CD4-positive, alpha-beta T cell treated with Interleukin-21 for 1 hour (primary cell): ENCODE measurements at places on chromosomes 11 and 22.

DNA sequence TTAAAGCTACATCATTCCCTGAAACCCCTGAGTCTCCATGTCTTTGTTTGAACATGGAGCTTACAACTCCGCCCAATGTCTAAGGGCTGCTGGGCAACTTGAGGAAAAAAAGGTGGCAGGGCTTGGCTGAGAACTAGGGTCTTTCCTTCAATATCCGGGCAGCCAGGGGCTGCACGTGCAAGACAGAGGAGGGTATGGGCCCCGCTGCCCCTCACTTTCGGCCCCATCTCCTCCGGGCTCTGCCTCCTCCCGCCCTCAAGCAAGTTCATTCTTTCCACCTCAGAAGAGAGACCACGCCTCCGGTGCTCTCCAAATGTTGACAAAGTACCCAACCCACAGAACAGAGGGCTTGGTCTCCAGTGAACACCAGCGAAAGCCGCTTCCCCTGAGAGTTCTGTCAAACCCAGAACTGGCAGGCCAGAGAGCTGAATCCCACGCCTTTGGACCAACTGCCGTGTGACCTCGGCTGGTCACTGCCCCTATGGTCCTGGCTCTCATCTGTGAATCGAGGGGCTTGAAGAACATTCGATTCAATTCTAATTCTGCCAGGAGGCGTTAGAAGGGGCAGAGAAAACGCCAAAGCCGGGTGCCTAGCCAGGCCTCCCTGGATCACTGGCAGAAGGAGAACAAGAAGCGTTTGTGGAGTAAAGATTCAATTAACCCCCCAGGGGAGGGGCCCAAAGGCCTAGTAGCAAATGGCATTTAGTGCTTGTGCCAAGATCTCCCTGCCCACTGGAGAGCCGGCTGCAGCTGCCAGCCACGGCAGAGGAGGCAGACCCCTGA lies 7.3 kb downstream of the PDGFB start:
- no peak for DNase-seq

- no peak for DNase-seq
These were observed 22.0 kb downstream of the ST14 start for GRCh38 chr11:130181295-130182272.

GRCh38 chr11:61960532-61960931 lies 6.9 kb downstream of the FTH1 start:
- DNase-seq = no peak

DNA sequence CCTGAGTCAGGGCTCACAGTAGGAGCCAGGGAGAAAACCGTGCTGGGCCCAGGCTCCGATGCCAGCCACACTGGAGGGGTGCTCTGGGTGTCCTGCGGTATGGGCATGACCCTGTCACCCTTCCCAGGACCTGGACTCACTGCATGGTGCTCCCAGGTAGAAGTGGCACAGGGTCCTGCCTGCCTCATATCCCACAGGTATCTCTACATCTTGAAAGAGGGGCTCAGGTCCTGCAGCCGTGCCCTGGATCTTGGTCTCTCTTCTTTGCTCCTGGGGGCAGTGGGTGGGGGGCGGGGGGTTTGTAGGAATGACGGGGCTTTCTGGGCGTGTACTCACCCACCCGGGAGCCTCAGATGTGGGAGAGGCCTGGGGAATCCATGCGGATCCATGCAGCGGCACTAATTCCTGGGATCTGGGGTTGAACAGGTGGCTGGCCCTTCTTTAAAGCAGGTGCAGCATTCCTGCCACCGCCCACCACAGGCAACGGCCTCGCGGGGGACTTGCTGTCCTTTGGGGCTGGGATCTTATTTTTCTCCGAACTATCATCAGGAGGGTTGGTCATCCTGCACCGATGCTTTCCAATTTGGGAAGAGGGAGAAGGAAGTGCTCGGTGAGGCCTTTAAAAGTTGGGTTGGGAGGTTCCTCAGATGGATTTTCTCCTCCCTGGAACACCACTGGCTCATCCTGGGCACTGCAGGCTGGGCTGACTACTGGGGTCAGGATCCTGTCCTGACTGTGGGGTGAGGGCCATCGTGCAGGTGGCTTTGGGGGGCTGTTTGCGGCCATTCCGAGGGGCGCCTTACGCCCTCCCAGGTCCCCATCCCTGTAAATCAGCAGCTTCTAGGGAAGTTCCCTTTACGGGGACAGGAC lies 886.4 kb downstream of the BRD1 start:
- DNase-seq = no peak

GRCh38 chr11:68312780-68313573 lies 586 bp downstream of the LRP5 start:
- peak; percentile 5 for DNase-seq

DNA sequence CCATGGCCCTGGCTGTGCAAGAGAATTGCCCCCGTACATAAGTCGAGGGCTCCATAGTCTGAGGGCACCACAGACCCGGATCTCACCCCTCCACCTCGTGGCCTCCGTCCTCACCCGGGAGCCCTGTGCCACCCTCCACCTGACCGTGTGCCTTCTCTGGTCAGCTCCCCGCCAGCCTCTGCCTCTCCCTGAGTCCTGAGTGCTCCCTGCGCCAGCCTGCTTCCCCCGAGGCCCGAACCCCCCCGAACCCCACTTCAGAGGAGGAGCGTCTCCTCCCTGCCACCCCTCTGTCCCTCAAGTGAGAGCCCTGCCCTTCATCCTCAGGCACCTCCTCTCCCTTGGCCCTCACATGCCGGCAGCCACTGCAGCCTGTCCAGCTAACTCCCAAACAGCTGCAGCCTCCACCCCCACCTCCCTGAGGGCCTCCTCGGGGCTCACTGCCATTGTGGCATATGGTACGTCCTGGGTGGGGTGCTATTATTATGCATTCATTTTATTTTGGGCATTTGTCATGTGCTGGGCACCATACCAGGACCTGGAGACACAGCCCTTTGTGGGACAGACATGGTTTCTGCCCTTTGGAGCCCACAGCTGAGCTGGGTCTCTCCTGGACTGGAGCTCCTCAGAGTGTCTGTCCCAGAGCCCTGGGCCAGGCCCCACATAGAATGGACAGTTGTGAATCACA lies 67.2 kb downstream of the MYO7A start:
- DNase-seq = no peak

DNA sequence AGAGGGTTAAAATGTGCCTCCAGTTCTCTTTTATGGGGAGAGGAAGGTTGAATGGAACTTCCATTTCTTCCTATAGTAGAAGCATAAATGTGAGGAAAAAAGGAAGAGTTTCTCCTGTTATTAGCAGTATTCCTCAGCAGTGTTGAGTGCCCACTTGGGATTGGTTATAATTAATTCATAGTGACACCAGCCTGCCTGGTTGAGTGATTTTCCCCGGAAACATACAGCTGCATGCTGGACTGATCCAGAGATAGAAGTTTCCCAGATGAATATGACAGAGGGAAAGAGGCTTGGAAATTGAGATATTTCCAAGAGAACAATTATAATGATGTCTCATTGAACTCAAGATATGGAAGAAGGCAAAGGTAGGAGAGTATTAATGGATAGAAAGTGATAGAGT lies 28.3 kb downstream of the RAB39A start:
- no peak for DNase-seq

GRCh38 chr11:78139422-78140391 lies at the start of gene ALG8:
TSS of gene ALG8 (minus strand) at chr11:78139626. CDS start at chr11:78139588, 38 bp downstream.
- peak; percentile 97 for DNase-seq

DNA sequence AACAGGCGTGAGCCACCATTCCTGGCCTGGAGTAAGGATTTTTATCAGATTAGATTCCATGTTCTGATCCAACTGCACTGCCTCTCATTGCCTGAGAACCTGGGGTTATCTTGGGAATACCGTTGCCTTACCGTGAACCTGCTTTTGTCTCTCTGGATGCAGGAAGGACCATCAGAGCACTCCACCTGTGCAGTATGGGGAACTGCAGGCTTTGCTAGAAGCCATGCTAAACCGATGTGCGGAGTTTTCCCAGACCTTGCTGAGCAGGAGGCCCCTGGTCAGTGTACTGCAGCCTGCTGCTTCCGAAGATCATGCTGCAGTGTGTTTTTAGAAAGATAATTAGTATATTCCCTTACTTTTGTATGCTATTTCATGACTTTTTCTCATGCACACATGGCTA lies 43.6 kb downstream of the MEI1 start:
- no peak for DNase-seq

DNA sequence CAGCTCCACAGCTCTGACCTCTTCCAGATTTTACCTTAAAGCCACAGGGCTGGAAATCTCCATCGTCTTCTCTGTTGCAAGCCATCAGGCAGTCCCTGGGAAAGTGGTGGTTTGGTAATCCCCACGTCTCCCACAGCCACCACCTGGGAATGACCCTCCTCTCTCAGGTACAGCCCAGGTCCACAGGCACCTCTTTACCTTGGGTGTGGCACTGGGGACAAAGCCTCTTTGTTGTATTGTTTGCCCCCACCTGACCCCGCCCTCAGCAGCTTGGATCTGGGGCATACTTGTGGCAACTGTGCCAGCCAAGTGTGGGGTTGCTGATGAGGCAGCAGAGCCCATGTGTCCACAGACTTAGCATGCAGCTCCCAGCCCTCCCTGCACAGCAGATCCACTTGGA lies 77.6 kb downstream of the LRRC32 start:
- no peak for DNase-seq

GRCh38 chr11:84289381-84289906 lies 1003.3 kb upstream of the CCDC90B start:
- DNase-seq = no peak

GRCh38 chr11:124896071-124896750 lies 1.5 kb downstream of the ROBO4 start:
- DNase-seq = no peak

DNA sequence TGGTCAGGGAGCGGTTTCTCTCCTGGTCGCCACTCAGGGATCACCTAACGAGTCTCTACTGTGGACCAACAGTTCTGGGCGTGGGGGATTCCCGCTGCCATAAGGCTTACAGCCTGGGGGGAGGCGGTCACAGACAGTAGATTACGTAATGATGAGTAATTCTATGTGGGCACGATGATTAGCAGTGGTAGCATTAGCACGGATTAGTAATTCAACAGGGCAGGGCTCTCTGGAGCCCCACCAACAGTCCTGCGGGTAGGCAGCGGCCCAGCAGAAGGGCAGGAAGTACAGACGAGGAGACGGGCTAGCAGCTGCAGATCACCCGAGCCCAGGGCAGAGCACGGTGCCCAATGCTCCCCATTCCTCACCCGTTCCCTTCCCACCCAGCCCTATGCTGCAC lies 3.6 kb downstream of the SHISAL1 start:
- no peak for DNase-seq

GRCh38 chr22:42862045-42862734 lies 5.1 kb upstream of the ARFGAP3 start:
- no peak for DNase-seq

DNA sequence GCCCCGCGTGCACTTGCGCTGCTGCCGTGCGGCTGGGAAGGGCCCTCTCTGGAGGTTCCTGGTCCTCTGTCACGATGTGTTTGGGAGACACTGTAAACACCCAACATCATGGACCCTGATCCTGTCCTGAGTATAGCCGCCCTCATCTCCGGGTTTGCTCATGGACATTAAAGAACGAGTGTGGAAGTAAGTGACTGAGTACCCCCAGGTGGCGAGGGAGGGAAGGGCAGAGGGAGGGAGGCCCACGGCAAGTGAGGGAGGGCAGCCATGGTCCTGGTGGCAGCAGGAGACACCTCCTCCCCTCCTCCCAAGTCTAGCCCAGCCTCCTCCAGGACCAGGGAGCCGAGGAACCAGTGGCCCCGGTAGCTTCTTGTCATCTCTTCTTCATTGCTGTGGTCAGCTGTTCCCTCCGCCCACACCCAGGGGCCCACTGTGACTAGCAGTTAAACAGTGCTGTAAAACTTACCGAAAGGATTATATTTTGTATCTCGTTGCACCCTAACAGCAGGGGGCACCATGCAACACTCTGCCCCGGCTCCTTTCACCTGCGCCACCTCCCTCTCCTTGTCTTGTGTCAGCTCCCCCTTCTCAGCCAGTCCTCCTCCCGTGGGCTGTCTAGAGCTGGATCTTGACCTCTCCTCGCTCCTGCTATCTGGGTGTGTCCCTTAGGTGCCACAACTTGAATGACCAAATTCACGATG lies 566.5 kb upstream of the B3GAT1 start:
- no peak for DNase-seq

DNA sequence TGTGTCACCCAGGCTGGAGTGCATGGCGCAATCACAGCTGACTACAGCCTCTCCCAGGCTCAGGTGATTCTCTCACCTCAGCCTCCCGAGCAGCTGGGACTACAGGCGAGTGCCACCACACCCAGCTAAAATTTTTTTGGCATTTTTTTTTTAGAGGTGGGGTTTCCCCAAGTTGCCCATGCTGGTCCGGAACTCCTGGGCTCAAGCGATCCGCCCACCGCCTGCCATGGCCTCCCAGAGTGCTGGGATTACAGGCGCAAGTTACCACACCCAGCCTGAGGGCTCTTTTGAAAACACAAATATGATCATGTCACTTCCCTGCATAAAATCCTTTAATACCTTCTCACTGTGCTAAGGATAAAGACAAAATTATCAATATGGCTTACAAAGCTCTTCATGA lies 88.1 kb downstream of the MAML2 start:
- peak; percentile 24 for DNase-seq

DNA sequence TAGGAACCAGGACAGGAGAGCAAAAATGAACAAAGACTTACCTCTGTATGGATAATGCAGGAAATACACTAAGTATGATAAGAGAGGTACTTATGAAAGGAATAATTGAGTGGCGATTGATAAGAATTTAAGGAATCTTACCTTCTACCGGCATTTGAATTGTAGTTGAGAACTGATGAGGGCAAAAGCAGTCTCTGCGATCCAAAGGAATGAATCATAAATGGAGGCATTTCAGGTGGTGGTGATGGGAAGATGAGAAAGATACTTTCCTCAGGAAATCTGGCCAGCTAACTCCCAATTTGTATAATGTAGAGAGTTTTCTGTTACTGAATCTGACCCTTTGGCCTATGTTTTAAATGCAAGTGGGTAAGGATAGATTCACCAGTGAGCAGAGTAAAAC lies 71.9 kb upstream of the C11orf87 start:
- DNase-seq = no peak

DNA sequence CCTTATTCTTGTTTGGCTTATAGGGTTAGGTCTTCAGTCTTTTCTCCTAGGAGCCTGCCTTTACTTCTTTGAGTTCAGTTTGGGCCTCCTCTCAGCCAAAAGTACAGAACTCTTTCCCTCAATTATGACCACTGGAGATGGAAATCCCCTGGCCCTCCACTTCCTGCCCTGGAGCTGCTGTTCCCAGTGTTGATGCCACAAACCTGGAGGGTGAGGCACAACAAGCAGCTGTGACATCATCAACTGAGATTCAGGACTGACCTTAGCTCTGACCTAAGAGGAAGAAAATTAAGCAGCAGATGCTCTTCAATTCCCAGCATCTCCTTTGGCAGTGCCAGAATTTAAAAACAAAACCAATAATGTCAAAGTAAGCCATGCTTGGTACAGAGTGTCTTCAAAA lies 3.0 kb downstream of the ABTB2 start:
- DNase-seq = no peak

DNA sequence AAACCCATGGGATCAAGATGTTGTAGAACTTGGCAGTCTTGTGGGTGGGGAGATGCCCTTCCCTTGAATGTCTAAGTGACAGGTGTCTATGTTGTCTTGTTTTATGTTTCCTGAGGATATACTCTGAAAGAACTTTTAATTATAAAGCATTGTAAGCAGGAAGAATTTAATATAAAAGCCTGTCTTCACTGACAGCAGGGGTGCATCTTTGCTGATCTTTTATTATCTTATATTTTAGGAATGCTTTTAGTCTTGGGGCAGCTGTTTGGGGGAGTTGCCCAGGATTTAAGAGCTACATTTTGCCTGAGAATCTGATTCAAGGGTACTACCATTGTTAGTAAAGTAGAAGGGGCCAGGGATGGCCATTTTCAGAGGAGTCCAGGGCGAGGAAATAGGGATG lies 43.4 kb downstream of the IRAG1 start:
- no peak for DNase-seq
